A549 (cell line): ENCODE measurements at places on chromosomes 6 and 20.

GRCh38 chr6:47321577-47321976 is 11.9 kb upstream of the TNFRSF21 start:
- DNase-seq, result no peak

DNA sequence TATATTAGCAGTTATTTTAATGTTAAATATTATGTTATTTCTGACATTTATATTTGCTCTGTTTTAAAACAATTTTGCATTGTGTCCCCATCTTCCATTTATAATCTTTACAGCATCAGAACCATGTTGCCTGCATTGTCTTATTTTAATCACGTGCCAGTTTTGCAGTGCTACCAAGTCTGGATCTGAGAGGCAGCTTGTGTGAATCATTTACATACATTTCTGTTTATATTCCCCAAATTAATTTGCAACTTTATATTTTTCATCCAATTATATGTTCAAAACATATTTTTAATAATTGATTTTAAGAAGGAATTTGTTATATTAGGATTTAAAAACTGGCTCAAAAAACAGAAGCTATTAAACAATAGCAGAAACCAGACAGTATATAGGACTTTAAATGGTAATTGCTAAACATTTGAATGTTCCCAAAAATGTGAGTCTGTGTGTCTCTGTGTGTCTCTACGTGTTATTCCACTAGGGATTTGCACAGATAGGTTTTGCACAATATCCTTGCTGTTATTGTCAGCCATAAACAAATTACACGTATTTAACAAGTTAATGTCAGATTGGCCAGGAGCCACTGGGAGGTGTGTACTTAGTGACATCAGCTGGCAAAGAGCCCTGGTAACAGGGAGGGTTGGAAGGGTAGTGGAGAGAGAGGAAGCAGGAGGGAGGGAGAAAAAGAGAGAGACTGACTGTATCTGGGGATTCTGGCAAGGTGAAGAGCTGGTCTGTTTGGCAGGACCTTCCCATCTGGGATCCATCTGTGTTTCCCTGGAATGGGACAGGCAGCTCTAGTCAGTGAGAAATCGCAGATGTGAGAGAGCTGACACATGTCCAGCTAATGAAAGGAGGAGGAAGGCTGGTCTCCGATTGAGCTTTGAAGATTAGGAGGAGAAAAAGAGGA is 72.1 kb downstream of the CBFA2T2 start:
- peak; percentile 53 for DNase-seq

- DNase-seq, result no peak
Observed at GRCh38 chr6:74182992-74183391, 487.0 kb downstream of the CD109 start.

- no peak for DNase-seq
Observed at GRCh38 chr6:84282550-84282949, 55.1 kb upstream of the CEP162 start.

DNA sequence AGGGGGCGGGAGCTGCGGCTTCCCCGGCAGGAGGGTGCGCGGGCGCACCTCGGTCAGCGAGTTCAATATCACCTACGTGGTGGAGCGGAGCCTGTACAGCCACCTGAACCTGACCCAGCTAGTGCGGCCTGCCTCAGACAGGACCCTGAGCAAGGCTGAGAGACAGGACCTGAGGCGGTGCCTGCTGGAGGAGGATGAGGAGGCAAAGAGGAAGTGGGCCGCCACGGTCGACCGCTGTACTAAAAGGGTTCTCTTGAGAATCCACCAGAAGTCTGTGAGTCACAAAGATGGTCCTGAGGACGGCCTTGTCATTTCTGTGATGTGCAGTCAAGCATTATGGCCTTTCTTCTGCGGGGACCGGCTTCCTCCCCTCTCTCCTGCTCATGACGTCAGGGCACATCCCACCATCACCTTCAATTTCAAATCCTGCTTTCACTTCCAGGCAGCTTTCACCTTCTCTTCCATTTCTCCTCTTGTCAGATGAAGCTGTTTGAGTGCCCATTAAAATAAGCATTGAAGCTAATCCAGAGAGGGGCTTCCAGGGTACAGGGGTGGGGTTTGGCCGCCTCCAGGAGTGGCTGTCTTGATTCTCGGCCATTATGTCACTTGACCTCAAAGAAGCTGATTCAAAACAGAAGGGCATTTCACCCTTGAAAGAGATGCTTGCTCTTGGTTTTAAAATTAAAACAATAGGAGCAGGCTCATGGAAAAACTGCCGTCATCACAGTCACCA is 177.6 kb downstream of the SASH1 start:
- no peak for DNase-seq

DNA sequence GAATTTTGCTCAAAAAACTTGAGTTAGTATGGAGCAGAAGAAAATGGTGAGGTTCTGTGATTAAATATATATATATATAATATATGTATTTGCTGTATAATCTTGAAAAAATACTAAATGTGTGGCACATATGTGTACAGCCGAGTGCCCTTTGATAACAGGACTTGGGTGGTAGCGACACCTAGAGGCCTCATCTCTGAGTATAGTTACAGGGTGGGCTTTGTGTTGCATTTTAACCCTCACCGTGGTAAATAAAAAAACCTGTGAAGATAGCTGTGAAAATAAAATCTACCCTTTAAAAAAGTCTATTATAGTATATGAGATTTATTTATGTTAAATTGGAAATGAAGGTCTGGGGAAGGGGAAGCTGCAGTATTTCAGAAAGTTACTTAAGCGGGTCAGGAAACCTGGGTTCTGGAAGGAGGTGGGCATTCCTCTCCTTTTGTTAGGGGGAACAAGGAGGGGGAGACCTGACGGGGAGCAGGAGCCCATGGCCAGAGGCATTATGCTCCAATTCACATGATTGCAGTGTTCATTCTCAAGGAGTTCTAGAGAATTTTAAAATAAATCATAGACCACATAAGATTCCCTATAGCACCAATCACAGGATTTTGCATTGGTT is 82.7 kb downstream of the SH3BGRL2 start:
- peak; percentile 1 for DNase-seq

DNA sequence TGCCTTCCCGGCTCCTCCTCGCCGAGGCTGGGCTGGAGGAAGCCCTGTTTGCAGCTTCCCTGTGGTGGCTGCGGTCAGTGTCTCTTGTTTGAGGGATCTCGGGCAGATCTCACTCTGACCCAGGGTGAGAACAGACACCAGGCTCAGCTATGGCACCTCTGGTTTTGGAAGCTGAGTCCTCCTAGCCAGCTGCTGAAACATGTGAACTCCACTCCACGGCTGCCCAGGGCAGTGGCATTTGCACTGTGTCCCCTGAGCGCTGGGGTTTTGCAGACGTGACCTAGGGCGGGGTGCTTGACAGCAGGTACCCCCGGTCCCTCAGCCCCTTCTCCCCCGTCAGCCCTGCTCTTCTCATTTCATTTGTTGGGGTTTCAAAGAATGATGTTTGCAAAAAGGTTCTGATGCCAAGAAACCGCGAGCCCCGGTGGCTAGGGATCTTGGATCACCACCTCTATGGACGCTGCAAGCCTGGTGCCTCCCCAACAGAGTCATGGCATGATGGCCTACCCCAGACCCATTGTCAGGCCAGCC is 55.0 kb upstream of the DACT2 start:
- DNase-seq, result no peak

DNA sequence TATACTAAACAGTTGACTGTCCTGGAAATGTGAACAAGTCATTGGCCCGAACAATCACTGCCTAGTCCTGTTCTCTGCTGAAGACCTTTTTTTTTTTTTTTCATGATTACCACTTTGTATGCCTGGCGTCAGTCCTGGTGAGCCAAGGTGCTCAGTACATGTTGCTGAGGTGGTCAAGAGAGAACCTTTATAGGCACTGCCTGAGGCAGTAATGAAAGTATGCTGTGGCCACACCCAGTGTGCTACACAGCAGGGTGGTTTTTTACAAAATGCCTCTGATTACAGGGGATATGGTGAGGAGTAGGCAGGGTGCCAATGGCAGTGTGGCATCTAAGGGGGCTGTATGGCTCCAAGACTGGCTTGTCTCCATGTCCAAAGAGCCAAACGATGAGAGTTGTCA is 135.1 kb upstream of the ENPP5 start:
- no peak for DNase-seq

- no peak for DNase-seq
Observed at GRCh38 chr6:167993169-167993568, 4.3 kb upstream of the KIF25 start.

DNA sequence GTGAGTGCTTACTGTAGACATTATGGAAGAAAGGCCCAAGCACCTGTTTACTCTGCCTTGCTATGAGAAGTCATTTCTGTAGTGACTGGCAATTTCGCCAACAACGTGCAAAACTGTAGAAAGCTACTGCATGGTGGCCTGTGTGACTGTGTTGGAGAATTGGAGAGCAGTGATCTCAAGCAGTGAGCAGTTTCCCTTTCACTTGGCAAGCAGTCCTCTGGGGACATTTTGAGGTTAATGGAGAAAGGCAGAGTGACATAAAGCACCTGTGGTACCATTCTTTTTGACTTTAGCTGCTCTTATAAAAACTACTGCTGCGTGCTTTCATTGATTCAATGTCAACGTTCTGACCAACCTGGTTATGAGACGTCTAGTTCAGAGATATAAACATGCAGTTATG is 382.6 kb upstream of the JAG1 start:
- DNase-seq, result no peak

DNA sequence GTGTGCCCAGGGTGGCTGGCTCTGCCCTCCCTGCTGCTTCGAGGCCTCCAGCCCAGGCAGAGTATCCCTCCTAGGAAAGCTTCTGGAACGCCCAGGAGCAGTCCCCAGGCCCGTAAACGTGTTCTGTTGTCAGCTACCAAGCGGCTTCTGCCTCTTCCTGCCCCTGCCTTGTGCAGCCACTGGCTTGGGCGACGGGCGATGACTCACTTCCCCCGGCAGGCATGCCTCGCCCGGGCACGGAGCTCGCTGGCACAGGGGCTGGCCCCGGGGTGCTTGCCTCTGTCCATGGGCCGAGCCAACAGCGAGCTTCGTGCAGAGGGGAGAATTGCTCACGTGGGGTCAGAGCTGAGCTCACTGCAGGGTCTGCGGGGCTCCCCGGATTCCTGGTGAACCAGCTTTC is 86.7 kb upstream of the THBS2 start:
- DNase-seq, result peak; percentile 38

- no peak for DNase-seq
Observed at GRCh38 chr6:131979515-131980337, 28.6 kb upstream of the CCN2 start.

DNA sequence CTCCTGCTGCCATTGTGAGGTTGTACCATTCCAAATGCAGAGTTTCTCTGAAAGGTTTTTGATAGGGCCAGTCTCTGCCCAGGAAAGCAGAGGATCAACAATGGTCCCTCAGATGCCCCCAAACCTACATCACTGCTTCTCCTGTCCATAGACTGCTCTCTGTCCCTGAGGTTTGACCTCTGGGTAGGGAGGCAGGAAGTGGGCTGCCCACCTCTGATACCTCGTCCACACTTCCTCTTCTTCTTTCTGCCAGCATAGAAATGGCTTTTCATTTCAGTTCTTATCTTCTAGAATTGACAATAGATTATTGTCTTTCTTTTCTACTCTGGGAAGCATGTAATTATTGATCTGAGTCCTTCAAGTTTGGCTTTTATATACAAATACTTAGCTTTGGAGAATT is 170.6 kb downstream of the TRMT11 start:
- no peak for DNase-seq

DNA sequence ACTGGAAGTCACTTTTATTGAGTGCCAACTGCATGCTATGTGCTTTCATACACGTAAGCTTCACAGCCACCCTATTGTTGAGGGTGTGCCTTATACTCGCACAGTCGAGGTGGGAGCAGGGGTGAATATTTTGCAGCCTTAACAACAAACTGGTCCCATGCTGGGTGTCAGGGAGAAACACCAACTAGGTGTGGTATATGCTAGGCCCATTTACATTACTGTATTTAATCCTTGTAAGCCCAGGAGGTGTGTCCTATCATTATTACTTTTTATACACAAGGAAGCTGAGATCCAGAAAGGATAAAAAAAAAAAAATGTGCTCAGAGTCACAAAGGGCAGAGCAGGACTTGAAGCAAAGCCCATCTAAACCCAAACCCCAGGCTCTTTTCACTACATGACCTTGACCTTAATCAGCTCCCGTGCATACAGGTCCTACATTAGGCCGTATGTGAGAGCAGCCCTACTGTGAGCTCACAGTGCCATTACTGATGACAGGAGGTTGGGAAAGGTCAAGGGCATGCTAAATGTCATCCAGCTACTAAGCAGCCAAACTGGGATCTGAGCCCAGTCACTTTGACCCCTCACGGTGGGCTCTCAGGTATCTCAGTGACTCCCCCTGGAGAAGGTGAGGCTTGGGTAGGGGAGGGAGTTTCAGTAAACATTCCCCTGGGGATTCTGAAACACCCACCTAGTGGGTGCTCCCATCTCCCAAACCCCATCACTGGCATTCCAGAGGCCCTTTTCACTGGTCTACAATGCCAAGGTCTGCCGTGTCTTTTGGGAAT is 61.7 kb downstream of the BFSP1 start:
- DNase-seq, result no peak

- DNase-seq, result no peak
Observed at GRCh38 chr20:50415021-50415515, 95.1 kb upstream of the PTPN1 start.

- DNase-seq, result no peak
Observed at GRCh38 chr6:16481697-16482399, 243.5 kb downstream of the GMPR start.

DNA sequence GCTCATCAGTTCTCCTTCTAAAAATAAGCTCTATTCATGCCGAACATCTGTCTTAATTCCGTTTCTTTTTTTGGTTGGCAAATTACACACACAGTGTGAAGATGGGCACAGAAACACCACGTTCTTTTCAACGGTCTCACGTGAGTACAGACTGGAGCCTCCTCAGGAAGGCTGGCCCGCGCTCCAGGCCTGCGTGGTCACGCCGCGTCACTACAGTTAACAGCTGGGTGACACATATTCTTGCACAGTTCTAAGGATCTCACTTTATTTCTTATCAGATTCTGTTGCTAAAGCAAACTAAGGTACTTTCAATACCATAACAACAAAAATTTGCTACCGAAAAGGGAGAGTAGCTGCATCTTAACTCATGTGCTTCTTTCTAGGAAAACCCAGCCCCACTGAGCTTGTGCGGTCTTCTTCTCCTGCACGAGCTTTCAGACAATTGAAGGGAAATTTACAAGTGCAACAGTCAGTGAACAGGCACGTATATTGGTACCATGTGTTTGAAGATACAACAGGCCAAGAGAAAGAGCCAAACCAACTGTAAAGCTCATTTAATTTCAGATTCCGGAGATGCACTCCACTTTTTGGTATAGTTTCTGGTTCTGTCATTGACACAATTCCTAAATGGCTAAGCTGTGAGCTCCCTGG is 55.6 kb upstream of the MPC1 start:
- no peak for DNase-seq

DNA sequence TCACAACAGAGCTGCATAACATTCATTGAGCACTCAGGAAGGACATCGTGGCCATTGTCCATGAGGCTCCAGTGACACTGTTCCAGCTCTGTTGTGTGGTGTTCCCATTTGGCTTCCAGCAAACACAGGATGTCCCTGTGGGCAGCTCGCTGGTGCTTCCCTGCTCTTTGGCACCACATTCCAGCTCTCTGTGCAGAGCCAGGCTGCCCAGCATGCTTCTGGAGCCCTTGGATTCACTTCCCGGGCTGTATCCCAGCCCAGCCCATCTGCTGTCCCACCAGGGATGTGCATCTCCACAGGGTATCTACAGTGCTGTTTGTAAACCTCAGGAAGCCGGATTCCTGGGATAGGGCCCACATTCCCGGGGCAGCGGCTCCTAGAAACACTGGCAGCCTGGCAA is 57.2 kb downstream of the CTCFL start:
- DNase-seq, result no peak

- DNase-seq, result no peak
Observed at GRCh38 chr6:125451750-125452149, 150.0 kb upstream of the HDDC2 start.
